ENCODE measurements at places on chromosomes 12 and 14.

- DNase-seq = peak; percentile 56
Observed at GRCh38 chr14:102525219-102525928, 15.8 kb upstream of the ANKRD9 start.

- DNase-seq = peak; percentile 22
Observed at GRCh38 chr12:102483466-102483865, 3.1 kb upstream of the IGF1 start.

GRCh38 chr12:104010606-104011169 is 39.3 kb downstream of the GLT8D2 start:
- DNase-seq = no peak

DNA sequence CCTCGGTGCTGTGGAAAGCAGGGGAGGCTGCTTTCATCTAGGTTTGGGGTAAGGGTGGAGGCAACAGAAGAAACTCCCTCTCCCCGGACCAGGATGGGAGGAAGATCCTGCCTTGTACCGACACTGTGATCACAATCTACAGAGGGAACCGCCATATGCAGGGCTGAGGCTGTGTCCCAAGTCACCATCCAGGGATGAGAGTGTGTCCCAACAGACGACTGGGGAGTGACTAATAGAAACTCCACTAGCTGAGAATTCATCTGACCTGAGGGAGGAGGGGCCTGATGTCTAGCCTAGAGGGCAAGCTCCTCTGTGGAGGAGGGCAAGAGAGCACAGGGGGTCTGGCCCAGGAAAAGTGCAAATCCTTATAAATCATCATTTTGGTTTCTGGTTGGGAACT is 172.4 kb downstream of the CALM1 start:
- no peak for DNase-seq

DNA sequence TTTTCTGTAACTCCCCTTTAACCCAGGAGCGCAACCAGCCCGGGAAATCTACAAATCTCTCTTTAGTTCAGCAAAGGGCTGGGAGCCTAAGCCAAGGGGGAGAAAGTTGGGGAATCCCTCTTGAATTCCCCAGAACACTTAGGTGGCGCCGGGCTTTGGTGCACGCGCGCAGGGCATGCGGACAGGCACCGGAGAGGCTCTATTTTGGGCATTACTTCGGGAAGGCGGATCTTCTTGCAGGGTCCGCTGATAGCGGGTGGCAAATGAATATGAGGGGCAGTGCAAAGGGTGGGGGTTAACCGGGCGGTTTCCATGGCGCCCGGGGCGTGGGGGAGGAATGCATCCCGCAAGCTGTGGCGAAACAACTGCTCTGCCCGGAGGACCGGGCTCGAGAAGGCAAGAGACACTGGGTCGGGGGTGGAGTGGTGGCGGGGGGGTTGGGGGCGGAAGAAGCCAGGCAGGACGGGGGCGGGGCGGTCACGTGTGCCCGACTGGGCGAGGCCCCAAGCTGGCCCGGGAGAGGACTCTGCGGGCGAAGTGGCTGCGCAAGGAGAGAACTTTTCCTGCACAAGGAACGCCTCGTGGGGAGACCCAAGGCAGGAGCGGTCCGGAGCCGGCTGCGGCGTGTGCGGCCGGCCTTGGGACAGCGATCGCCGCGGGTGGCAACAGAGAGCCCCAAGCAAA is at the start of gene FLVCR2:
TSS of gene FLVCR2 (plus strand) at position 519 of the 684 bp plus-strand sequence. CDS start 353 bp downstream, outside the sequence.
- peak; percentile 59 for DNase-seq

- no peak for DNase-seq
Observed at GRCh38 chr12:20450591-20451180, 82.3 kb downstream of the PDE3A start.

DNA sequence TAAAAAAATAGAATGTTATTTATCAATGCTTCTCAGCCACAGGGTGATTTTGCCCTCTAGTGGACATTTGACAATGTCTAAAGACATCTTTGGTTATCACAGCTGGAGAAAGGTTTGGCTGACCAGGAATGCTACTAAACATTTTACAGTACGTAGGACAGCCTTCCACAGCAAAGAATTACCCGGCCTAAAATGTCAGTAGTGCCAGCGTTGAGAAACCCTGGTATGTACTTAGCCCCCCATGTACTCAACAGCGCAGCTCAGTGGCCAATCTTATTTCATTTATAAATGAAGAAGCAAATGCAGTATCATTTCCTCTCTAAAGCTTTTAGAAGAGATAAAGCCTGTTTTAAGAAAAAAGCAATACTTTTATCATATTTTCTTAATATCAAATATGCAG is 5.8 kb downstream of the MARK3 start:
- peak; percentile 37 for DNase-seq

DNA sequence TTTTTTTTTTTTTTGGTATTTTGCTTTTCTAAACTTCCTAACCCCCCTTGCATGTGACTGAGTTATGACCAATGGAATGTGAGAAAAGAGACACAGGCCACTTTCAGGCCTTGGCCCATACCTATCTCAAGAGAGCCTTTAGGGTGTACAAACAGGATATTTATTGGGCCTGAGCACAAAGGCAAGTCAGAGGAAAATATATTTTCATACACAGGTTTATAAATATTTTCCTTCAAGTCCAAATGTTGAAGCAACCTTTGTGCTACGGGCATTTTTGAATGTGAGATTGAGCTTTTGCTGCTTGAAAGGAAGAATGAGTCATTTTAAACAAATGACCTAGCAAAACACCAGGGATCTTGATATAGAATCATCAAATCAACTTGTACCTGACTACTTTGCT is 228.6 kb upstream of the E2F7 start:
- no peak for DNase-seq

- no peak for DNase-seq
Observed at GRCh38 chr14:86946446-86946845, 1046.5 kb downstream of the GALC start.

GRCh38 chr14:105508601-105509000 is 17.6 kb downstream of the TEDC1 start:
- DNase-seq = no peak

GRCh38 chr14:93369713-93370266 is 22.8 kb downstream of the COX8C start:
- DNase-seq = no peak

DNA sequence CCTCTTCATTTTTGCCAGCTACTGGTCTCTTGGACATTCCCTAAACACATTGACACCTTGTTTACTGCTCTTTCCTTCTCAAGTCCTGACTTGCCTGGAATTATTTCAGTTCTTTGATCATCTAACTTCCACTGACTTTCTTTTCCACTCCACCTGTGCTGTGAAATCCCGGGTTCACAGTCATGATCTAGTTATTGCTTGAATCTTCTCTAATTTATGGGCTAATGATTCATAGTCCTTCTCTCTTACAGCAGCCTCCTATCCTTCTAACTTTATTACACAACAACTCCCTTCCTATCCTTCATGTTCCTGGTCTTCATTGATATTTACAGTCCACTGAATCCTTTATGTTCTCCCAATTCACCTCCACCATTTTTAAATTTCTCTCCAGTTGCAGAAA is 260.1 kb downstream of the C12orf75 start:
- no peak for DNase-seq

DNA sequence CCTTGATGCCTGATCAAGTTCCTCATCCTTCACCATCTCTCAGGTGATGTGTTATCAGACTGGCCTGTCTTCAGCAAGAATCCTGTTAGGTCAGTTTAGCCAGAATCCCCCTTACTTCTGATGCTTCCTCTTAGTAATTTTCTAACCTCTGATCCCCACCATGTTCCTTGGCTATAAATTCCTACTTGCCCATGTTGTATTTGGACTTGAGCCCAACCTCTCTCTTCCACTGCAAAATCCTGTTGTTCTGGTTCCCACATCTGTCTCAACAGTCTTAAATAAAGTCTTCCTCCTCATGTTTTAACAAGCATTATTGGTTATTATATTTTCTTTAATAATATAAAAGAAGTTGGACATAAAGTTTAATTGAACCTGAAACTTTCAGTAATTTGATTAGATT is 987.8 kb upstream of the USP15 start:
- no peak for DNase-seq

DNA sequence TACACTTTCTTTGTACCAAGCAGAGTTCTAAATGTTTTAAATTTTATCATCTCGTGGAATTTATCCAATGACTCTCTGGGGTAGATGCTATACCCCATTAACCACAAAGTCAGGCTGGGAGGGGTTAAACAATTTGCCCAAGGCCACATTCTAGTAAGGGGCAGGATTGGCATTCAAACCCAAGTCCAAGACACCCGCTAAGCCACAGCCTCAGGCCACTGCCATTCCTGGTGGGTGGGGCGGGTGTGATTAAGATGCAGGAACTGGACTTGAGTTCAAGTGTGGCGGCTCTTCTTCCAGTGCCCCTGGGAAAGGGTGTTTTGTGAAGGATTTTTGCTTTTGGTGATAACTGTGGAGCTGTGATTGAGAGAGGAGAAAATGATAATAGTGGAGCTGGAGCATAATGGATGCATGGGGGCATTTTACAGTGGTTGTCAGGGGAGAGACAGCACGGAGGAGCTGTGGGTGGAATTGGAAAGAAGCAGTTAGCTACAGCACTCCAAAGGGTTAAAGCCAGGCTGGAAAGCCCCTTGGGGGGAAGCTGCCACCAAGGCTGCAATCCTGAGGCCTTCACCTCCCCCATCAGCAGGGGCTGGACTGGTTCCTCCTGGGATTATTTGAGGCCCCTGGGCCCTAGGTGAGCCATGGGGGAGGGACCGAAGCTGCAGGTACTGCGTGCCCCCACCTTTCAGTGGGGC is 1.0 kb upstream of the VRTN start:
- no peak for DNase-seq

GRCh38 chr12:23704992-23705943 is 244.2 kb downstream of the SOX5 start:
- DNase-seq = no peak

DNA sequence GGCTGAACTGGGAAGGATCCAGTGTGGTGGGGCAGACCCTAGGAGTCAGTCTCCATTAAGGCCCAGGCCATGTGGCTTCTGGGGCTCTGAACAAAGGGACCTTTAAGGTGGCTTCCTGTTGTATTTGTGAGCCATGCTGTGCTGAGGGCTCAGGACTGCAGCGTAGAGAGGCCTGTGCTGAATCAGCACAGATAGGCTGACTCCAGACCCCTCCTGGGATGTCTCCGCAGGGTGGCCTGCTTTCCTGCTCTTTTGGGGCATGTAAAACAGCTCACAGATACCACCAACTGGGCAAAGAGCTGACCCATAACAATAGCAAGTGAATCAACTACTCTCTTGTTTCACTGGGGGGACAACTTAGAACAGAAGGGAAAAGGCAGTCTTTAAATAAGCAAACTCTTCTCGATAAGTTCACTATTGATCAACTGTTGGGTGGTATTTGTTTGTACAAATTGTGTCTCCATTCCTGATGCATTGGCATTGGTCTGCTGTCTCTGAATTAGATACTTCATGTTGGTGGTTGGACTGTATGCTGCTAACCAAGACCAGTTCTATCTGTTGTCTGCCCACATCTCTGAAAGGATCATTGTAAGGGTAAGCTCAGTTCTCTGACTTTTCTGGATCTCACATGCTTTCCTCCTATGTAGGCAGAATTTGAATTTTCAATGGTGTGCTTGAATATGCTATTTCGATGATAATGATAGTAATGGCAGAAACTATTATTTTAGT is 71.8 kb downstream of the MYRFL start:
- DNase-seq = no peak

DNA sequence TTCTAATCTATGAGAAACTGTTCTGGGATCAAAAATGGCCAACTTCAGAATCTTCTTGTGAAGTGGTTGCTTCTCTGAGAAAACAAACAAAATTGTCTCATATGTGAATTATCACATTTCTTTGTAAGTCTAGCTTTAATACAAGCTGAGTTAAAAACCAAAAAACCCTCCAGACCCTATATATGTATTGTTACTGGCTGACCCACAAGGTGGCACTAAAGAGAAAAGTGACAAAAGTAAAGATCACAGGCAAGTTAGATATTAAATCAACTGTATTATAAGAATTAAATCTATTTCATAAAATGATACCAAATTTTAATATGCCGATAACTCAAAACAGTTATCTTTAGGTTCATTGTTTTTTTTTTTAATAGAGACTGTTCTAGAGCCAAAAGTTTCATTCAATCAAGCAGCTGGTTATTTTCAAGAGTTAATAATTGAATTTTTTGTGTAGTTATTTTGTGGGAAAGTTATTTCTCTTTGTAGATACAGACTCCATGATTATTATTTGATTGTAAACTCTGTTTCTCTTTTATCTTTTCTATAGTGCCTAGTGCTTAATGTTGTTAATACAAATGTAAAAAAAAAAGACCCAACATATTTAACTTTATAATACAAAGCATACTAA is 7.5 kb upstream of the TRHDE start:
- DNase-seq = peak; percentile 4

DNA sequence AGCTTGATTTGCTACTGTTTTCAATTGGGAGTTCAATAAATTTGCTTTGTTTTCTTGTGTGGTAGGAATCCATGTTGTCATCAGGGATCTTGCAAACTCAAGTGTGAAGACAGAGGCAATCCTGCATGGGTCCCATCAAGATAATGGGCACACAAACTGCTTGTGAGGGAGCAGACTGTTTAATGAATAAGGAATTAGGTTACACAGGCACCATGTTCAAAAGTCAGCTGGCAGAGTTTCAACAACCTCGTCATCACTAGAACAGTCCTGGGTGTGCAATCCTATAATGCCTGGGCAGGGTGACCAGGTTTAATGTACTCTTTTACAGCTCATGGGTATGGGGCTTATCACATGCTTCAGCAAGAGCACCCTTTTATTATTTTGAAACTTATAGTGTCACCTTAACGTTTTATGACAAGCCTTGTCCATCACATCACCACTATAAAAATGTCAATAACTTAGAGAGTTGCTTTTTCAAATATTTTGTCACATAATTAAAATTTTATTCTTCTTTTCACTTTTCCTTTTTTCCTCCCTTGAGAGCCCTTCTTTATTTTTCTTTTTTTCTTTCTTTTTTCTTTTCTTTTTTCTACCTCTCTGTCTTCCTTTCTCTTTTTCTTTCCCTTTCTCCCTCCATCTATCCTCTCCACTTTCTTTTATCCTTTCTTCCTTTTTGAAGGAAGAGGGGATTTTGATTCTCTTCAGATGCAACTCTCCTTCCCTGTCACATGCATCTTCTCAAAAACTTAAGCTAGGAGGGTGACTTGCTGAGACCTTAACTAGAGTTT is 252.2 kb upstream of the ATP2B1 start:
- DNase-seq = no peak

DNA sequence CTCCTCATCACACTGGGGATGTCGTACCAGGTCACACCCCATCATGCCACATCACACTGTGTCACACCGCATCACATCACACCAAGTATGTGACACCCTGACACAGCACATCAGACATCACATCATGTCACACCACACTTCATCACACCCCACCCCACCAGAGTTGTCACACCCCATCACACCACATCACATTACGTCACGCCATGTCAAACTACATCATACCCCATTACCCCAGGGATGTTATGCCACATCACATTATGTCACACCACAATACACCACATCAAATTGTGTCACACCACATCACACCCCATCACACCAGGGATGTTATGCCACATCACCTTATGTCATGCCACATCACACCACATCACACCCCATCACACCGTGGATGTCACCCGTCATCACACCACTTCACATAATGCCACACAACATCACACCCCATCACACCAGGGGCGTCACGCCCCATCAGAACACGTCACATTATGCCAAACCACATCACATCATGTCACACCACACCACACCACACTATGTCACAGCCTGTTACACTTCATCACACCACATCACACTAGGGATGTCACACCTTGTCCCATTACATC is 133.6 kb downstream of the TMEM121 start:
- no peak for DNase-seq

Measured in activated CD4-positive, alpha-beta T cell treated with anti-CD3 and anti-CD28 coated beads, Interleukin-10, Interleukin-2, amounts not matched to agents 100 ng/mL and 50 ng/mL, durations not matched to agents 16 hours and 8 hours (primary cell).